ENCODE measurements at places on chromosomes 3 and 15.

DNA sequence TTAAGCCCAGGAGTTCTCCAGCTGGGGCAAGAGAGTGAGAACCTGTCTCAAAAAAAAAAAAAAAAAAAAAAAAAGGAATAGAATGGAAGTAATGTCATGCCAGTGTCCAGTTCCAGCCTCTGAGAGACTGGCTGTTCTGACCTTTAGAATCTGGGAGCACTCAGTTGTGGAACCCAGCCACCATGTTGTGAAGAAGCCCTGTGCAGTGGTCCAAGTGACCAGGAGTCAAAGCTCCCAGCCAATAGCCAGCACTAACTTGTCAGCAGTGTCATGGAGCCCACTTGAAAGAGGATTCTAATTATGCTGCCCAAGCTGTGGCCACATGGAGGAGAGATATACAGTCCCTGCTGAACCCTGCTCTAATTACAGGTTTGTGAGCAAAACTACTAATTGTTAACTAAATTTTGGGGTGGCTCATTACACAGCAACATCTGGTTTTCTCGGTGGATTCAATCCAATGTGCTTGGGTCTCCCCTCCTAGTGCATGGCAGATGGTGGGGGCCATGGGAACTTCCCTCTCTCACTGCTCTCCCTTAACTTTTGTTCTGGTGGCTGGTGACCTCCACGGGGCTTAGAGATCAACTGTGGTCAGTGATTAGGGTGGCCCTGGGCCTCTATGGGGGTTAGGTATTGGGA is 55.5 kb downstream of the CLEC3B start:
- no peak for DNase-seq

- no peak for DNase-seq
These were observed 89.3 kb downstream of the CCNL1 start for GRCh38 chr3:157070678-157070999.

DNA sequence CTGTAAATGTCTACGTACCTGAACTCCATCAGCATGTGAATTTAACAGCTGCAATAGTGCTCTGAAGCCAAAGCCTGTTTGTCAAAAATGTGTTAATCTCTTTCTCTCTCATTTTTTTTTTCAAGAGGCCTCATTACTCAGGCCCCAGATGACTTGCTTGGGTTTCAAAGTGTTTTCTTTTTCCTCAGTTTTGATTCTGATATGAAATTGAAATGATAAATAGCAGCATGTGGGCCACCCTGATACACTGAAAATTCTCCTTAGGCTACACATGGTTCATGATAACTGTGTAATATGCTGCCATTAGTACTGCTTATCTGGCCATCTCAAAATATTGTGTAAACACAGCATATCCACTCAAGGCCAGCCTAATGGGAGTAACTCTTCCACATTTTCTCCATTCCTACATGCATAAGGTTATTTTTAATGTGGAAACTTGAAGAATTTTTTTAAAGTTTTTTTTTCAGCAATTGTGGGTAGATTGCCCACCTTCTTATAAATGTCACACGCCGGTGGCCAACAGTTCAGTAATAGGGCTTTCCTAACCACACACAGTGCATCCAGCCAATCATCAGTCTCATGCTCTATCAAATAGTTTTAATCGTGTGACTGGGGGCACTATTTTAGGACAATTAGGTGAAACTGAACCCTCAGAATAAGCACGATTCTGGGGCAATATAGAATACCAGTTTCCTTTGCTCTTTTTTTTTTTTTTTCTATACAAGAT is 13.1 kb upstream of the DENND4A start:
- no peak for DNase-seq

DNA sequence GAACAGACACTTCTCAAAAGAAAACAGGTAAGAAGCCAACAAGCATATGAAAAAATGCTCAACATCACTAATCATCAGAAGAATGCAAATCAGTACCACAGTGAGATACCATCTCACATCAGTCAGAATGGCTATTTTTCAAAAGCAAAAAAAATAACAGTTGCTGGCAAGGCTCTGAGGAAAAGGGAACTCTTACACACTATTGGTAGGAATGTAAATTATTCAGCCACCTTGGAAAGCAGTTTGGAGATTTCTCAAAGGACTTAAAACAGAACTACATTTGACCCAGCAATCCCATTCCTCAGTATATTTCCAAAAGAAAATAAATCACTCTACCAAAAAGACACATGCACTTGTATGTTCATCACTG is 95.6 kb downstream of the APBA2 start:
- DNase-seq: no peak

GRCh38 chr3:85433319-85433718 is 474.5 kb downstream of the CADM2 start:
- no peak for DNase-seq

- DNase-seq: peak; percentile 79
These were observed 135.7 kb upstream of the IL12A start for GRCh38 chr3:159852821-159853505.

DNA sequence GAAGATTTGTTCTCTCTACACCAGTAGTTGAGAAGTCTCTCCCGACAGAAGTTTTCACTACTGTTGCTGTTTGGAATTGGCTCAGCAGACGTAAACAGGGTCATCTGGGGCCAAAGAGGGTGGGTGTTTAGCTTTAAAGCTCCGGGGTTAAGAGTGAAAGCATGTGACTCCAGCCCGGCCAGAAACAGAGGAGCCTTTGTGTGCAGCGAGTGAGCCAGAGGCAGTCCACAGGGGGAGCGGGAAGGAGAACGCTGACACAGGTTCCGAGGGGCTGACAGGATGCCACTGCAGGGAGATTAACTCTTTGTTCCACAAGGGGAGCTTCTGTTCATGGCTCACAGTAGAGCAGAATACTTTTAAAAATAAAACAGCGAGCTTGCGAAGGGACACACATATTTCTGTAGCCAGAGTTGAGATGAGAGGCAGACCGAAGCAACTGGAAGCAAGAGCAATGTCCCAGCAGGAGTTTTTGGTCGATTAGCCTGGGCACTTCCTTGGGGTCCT is 26.9 kb downstream of the BMF start:
- peak; percentile 84 for DNase-seq

- DNase-seq: no peak
These were observed 32.8 kb upstream of the NFKBIZ start for GRCh38 chr3:101816215-101817149.

- no peak for DNase-seq
These were observed 132.9 kb downstream of the GABRB3 start for GRCh38 chr15:26639966-26640365.

DNA sequence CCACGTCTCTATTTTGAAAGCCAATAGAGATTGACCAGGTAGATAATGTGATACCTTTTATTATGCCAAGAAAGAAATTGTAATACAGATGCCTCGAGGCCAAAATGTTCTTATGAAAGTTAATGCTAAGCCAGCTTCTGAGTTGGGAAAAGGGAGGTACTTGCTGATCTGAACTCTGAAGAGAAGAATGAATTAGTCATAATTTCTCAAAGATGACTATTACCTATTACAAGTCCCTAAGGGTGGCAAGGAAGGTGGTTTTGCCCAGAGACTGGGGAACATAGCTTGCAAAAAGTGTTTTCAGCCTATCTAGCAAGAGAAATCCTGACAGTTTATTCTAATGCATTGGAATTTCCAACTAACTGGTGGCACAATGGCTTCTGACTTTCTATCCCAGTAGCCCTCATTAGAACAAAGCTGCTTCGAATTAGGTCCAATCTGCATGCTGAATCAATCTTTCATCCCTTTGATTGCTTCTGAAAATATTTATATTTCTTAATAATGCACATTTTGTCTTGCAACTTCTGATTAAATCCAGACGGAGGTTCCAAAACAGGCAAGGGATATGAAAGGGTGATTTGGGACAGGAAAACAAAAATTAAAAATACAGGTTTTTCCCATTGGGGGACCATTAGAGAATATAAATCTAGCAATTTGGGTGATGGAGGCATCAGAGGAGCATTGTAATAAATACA is 17.7 kb upstream of the NR2F2 start:
- DNase-seq: no peak

DNA sequence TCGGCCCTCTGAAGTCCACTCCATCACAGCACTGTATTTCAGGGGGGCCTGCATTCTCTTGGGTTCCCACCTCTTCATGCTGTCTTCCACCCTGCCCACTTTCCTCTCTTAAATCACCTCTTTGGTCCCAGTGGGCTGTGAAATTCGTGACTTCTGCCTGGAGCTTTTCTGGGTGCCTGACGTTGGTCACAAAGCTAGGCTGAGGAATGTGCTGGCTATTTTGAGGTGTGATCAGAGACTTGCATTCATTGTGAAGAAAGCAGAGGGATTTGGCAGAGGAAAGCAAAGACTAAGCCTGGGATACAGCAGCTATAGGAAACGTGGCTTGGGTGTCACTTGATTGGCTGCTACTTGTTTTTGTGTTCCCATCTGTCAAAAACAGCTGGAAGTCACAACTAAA is 202.5 kb downstream of the SATB1 start:
- no peak for DNase-seq

- DNase-seq: no peak
These were observed 11.0 kb upstream of the ADCY5 start for GRCh38 chr3:123459862-123460261.

DNA sequence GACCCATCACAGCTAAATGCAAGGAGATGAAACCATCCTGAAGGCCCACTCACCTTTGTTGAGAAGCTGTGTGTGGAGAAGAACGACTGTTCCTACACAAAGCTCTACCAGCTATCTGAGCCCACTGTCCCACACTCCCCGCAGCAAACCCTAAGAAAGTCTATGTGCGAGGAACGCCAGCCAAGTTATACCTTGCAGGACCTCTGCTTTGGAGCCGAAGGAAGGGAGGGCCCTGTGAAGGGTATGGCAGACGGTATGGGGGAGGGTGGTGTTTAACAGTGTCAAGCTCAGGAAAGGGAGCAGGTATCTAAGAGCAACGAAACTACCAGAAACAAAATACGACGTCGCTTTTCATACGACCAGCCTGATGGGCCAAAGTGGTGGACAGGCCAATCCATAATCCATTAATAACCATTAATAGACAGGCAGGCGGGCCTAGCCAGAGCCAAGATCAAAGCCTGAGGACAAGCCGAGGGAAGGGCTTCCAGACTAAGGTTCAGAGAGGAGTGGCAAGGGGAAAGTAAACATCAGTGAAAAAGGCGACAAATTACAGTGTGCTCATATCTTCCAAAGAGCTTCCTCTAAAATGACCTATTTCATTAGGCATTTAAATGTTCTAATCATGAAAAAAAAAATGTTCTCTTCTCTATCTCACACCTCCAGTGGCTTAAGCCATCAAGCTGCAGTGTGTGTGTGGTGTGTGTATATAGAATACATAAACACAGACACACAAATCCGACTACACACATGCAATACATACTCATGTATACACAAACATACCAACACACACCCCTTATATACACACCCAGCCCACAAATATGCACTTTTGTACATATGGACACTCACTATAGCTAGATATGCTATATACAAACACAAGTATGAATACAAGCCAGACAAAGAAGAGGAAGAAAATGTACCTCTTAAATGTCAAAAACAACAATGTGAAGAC is 43.9 kb downstream of the PTPN23 start:
- no peak for DNase-seq

DNA sequence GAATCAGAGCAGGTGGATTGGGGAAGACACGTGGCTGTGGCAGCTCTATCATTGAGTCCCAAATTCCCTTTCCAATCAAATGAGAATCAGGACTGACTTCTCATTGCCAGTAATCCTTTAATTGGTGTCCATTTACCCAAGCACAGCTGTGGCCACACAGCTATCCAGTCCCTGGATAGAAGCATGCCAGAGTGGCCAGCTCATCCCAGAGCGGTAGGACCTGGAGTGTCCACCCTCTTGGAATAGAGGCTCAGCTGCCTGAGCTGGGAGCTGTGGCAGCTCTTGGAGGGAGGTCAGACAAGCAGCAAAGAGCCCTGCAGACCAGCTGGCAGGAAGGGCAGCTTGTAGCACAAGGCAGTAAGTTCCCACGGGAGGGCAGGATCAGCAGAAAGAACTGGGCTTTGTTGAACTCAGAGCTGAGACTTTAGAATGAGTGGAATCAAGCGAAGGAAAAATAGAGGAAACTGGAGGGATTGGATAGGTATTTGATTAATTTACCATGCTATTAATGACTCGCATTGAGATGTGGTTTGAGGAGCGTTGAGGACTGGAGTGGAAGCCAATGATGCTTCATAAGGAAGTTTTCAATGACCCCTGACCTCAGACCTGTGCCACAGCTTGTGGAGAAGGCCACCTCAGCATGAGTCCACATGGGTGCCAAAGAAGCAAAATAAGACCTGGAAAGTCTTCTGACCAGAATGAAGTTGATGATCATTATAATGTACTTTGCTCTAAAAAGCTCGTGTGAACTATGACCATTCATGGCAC is 6.9 kb upstream of the ALPK3 start:
- DNase-seq: peak; percentile 55

DNA sequence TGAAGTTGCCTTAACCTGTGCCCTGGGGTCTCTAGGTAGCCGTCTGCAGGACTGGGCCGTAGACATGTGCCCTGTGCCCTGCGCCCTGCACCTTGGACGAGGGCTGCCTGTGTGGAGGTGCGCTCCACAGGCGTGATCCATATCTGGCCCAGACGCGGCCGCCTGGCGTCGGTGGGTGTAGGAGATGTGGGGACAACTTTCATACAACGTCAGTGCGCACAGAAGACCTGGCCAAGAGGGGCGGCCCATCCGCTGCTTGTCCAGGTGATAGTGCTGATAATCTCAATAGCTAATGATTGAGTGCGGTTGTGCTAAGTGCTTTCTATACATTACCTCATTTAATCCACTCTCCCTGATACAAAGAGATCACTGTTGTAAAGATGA is 665 bp upstream of the RASGRP1 start:
- DNase-seq: no peak
